ENCODE measurements at places on chromosomes 2 and 18.

- DNase-seq = peak; percentile 80
Measured at GRCh38 chr2:174259981-174260380, 11.6 kb upstream of the OLA1 start.

DNA sequence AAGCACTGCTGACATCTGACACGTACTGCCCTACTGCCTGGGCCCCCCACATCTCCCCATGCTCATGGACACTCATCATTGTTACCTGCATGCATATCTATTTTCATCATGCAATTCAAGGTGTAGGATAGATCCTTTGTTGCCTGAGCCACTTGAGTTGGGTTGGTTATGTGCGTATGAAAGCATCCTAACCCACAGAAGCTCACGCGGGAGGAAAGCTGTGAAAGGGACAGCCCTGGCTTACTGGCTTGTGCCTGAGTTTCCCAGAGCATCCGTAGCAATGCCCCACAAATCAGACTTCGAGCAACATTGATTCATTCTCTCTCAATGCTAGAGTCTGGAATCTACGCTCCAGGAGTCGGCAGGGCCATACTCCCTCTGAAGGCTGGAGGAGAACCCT, 285.5 kb downstream of the PHLPP1 start:
- no peak for DNase-seq

DNA sequence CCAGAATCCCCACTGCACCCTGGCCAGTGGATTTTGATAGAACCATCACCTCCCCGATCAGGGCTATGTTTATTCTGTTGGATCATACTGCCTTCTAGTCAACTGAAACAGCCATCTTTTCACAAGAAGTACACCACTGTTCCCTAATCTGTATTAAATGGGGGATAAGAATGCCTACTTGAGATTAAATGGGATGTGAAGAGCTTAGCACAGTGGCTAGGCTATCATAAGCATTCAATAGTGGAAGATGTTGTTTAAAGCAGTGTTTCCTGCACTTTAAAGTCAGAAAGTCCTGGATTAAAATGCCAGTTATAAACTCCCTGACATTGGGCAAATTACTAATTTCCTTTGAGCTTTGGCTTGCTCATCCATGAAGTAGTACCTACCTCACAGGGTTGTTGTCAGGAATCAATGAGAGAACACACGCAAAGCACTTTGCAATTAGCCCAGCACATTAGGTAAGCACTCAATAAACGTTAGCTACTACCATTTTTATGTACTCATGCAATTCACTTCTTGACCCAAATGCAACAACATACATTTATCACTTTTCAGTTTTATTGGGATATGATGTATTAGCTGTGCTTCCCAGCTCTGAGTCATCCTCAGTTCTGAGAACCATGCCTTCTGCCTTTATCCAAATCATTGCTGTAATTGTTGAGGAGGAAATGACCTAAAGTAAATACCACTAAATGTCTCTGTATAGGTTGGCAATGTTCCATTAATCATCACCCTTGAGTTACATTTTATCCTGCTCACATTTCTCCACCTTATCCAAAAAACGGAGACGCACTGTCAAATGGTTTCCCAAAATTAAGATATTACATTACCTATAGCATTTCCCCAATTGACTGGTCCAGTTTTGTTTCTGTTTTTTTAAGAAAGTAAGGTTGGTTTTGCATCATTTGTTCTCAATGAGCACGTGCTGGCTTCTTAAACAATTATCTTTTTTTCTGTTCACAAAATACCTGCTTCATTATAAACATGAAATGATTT, 2.1 kb downstream of the TMEM247 start:
- peak; percentile 44 for DNase-seq

- no peak for DNase-seq
Measured at GRCh38 chr2:69518841-69519240, 81.6 kb upstream of the NFU1 start.

GRCh38 chr2:28432362-28432761, 39.7 kb downstream of the FOSL2 start:
- DNase-seq = no peak

GRCh38 chr2:235088496-235088921, 136.7 kb downstream of the SH3BP4 start:
- no peak for DNase-seq

Data from fibroblast of gingiva (primary cell).